GM23248 (cell line): ENCODE measurements at places on chromosomes 1 and 21.

DNA sequence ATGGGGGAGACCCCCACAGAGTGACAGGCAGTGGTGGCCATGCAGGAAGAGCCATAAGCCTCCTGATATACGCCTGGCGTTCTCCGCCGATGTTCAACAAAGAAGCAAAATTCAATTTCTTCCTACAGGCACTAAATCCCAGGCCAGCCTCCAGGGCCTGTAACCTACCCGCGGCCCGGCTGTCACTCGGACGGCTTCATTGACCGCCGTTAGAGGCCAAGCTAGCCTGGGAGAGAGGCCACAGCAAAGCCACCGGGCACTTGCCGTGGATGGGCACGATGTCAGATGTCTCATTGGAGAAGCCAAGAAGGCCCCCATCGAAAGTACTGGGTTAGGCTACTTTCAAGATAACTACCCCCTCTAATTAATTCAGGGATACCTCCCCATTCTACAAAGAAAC is 9.7 kb downstream of the ADGRB2 start:
- DNase-seq = no peak

GRCh38 chr1:15341634-15342407 is 67.9 kb upstream of the EFHD2 start:
- peak; percentile 77 for DNase-seq

DNA sequence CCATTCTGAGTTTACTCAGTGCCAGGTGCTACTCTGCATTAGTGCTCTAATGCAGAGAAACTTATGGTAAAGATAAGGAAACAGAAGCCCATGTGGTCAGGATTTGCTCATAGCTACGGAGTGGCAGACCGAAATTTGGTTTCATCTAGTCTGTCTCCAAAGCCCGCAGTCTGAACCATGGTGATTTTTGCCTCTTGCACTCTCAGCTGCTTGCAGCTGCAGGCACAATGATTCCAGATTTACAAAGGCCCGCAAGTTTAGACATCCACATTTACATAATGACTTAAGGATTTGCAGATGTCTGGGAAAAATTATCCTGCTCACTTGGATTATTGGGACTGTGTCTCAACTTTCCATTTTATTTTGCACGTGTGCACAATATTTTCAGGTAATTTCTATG is 161.3 kb upstream of the KCNJ6 start:
- no peak for DNase-seq

- DNase-seq = no peak
Measured at GRCh38 chr1:8681911-8682310, 135.5 kb downstream of the RERE start.

- no peak for DNase-seq
Measured at GRCh38 chr1:44305962-44306422, 49.1 kb downstream of the ERI3 start.

DNA sequence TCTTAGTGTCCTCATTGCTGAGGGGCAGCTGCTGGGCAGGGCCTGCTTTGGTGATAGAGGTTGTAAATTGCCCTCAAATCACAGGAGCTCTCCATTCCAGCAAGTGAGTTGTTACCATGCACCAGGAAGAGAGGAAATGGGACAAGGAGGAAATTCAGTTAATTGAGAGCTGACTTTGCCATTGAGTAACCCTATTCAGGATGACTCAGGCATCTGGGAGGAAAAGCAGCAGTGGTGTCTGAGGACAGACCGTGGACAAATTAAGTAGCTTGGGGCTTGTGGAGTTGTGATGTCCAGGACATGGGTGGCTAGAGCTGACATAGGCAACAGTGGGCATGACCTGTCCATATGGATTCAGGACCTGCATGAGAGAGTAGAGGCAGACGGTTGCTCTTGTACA is 5.9 kb downstream of the ARHGEF10L start:
- DNase-seq = peak; percentile 86

GRCh38 chr1:240732390-240732789 is 120.4 kb upstream of the GREM2 start:
- peak; percentile 79 for DNase-seq

- peak; percentile 24 for DNase-seq
Measured at GRCh38 chr21:28683982-28684752, 308.5 kb downstream of the LTN1 start.

GRCh38 chr1:22658385-22659163 is 5.5 kb downstream of the C1QB start:
- no peak for DNase-seq

DNA sequence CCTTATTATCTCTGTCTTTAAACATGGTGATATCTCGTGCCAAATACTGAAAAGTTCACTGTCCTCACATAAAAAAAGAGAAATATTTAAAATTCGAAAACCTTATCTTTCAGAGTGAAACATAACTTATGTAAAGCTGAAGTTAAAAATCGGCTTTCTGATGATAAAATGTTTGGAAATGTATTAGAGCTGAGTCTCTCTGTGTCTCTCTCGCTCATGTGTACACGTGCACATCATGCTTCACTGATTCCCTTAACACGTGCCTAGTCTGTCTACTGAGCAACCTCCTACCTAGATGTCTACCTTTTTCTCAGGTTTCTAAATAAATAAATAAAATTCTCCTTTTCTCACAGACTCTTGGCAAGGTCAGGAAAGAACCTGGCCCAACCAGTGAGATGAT is 17.1 kb downstream of the HHIPL2 start:
- no peak for DNase-seq

GRCh38 chr1:19433719-19433998 is 51.7 kb downstream of the CAPZB start:
- peak; percentile 49 for DNase-seq

- DNase-seq = peak; percentile 98
Measured at GRCh38 chr1:165898837-165899236, 71.4 kb downstream of the UCK2 start.

GRCh38 chr1:116847688-116848531 is 61.8 kb upstream of the PTGFRN start:
- peak; percentile 86 for DNase-seq

GRCh38 chr1:119005724-119006405 is 17.7 kb upstream of the TBX15 start:
- DNase-seq = no peak

DNA sequence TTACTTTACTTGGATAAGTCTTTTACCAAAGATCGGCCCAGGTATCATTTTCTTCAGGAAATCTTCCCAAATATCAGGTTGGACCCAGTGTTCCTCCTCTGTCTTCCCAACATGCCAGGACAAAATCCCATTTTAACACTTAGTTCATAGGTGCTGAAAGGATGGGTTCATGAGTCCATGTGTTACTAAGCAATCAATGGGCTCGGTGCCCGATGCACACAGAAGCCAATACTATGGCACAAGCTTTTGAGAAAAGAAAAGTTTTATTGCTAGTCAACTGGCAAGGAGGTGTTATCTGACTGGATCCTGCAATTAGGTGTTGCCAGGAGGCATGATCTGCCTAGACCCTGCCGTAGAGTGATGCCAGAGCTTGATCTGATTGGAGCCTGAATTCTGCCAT is 133.3 kb upstream of the SLC44A3 start:
- no peak for DNase-seq

DNA sequence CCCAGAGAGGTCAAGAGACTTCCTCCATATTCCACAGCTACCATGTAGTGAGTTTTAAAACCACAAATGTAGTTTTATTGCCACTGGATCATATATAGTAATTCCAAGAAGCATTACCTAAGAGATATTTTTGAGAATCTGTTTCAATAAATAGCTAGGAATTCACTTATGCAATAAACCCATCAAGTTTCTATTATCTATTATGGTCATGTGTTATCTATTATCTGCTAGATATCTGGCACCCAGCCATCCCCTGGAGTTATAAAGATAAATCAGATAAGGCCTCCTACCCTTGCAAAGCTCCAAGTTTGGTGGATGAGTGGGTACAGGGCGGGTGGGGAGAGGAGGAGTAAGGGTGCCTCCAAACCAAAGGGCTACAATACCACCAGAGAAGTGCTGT is 10.3 kb upstream of the VWA5B1 start:
- no peak for DNase-seq

- no peak for DNase-seq
Measured at GRCh38 chr1:85756864-85757263, 48.6 kb upstream of the ZNHIT6 start.

- DNase-seq = no peak
Measured at GRCh38 chr1:10537082-10537766, 62.5 kb downstream of the PEX14 start.

DNA sequence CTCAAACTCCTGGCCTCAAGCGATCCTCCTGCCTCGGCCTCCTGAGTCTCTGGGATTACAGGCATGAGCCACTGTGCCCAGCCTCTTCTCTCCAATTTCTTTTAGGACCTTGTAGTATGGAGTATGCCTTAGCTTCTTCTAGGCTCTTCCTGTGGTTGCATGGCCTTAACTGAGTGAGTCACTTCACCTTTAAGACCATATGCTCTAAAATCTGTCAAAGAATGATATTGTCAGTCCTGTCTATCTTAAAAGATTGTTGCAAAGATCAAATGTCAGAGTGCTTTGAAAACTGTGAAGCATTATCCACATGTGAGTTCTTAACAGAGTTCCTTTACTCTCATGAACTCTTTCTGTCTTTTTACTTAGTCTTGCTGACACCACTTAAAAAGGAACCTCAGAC is 37.2 kb downstream of the ATP2B4 start:
- peak; percentile 43 for DNase-seq

GRCh38 chr21:40835184-40835694 is 11.7 kb downstream of the DSCAM start:
- DNase-seq = no peak

DNA sequence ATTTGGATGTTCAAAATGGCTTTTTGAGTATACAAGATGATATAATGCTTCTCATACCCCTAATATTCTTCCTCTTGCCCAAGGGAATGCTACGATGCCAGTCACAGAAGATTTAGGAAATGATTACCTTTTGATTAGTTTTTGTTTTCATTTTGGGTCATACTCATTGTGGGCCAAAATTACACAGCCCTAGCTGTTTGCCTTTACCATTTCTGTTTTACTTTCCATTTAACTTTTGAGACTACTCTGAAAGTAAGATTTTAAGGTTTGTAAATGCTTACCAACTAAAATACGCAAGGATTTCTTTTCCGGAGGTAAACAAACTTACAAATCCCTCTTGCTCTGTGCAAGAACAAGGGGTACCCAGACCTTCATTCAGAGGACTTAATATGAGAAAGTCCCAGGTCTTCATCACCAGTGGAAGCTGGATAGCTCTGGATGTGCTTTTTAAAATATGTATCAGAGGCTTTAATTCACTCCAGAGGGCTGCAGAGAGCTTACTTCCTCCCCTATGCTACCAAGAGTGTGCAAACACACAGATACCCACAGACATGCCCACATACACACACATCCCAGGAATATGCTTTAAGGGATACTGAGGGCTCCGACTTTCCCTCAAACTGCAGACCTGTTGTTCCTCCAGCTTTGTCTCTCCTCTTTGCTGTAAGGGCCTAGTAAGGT is 631.4 kb downstream of the SMYD3 start:
- DNase-seq = peak; percentile 8

DNA sequence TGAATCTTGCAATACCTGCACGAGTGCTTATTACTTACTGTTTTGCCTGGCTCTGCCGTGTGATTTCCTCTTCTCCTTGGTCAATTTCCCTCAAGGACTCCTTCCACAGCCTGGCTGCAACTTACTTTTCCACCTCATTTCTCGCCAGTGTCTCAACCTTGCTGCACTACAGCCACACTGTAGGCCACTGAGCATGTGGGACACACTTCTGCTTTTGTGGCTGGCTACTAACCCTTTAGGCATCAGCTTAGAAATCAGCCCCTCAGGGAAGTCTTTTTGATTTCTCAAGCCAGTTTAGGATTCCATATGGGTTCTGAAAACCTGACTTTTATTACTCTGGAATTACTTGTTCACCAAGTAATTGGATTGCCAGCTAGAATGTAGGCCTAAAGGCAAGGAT is 5.2 kb upstream of the DMRTB1 start:
- DNase-seq = no peak

DNA sequence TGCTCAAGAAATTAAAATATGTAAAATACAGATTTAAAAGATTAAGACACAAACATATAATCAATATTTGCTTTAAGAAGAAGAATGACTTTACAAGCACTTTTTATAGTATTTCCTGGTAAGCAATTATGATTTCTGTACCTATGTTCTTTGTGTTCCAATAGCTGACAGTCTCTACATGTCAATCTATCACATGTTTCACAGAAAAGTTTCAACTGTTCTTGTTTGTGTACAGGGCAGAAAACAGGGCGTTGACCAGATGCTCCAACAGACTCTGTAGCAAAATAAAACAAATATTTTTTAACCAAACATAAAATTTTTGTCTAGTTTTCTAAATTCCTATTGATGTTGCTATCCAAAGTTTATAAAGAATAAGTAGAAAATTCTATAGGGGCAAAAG is 48.0 kb downstream of the TRIM33 start:
- no peak for DNase-seq

DNA sequence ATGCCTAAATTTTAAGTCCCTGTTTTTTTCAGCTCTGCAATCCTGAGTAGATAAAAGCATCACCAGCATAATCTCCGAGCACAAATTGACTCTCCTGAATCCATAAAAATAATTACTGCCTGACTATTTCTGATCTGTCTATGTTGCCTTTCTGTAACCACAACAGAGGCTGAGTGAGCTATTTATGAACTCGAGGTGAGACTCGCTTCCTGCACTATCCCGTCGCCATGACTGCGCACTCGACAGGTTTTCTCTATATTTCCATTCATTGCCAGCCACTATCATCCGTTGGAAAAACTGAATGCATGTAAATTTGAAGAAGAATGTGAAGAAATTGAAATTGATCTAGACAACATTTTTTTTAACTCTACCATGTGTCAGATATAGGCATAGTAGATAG is 897.2 kb downstream of the ADGRL2 start:
- no peak for DNase-seq

DNA sequence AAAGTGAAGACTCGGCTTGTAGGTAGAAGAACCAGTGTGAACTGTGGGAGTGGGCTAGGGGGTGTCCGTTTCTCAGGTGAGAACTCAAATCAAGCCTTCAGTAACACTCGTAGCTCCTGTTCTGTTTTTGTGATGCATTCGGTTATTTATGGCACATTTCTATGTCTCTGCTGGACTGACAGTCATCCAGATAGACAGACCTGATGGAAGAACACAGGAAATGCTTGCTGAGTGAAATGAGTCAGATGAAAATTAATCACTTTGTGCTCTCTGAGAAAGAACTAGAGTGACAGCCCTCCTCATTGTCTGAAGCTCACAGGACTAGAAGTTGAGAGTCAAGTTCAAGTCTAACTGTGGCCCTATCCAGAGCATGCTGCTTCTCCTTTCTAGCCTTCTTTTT is 360.1 kb upstream of the PLXNA2 start:
- no peak for DNase-seq

DNA sequence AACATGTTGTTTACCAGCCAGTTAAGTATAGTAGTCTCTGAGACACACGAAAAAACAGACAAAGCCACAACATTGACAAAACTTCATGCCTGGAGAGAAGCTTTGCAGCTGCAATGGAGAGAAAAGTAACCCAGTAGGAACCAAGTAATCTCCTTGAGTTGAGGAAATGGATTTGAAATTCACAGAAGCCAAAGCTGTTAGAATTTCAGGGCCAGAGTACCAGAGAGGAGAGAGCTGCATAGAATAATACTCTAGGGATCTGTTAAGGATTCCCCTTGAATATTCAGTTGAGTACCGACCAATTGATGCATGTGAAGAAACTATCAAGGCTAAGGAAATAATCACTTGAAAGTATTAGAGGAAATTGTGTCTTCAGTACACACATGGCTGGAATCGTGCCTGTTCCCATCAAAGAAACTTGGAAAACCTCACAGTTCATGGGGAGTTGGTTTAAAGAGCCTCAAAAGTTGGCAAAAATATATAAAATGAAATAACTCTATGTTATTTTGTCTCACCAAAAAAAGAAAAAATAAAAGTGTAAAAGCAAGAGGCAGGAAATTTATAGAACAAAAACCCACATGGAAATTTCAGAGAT is 324.0 kb upstream of the NEGR1 start:
- no peak for DNase-seq
